T-helper 17 cell (primary cell): ENCODE measurements at places on chromosomes 7 and 10.
A peak's percentile ranks its signal among the peaks of the same experiment; 100 is the strongest.

DNA sequence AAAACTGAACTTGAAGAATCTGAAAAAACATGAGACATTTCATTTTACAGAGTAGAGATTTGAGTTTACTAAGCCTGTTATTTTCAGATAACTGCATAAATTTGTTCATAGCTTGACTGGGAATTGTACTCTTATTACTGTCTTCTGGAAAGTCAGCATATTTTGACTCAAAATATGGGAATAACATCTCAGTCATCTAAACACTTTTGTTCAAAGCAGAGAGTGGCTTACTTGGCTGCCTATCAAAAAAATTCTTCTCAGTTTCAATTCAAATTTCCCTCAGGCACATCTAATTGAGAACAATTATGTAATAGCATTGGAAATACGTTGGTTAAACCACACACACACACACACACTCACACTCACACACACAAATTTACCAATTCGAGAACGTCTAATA, 384.6 kb downstream of the ARL4A start:
- no peak for DNase-seq
- H3K4me1 ChIP-seq: peaks cover 3% of the 10 kb centered on the region
- no peak overlapping the region for H3K4me3 ChIP-seq
- H3K27me3 ChIP-seq: peaks cover 13% of the 10 kb centered on the region

- H3K27me3 ChIP-seq: no peaks in the 10 kb centered on the region
- DNase-seq: peak; percentile 63
- peaks cover 32% of the 10 kb centered on the region for H3K4me1 ChIP-seq
- H3K4me3 ChIP-seq: peak within 1 kb of the TSS; percentile 98
Observed at GRCh38 chr10:113679463-113680189, at the start of gene CASP7. Gene CASP7 (plus strand): TSS chr10:113679912. CDS start chr10:113697494, 17,582 bp downstream.

DNA sequence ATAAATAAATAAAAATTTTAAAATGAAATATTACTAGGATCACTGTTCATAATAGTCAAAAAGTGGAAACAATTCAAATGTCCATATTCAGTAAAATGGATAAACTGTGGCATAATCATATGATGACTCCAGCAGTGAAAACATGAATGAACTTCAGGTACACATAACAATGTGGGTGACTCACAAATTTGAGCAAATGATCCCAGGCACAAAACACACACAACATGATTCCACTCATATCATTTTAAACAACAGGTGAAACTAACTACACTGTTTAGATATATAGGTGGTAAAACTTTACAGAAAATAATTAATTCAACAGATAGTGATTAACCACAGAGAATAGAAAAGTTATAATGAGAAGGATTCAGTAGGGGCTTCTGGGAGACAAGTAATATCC, 14.7 kb upstream of the SAMD8 start:
- no peaks in the 10 kb centered on the region for H3K27me3 ChIP-seq
- H3K4me1 ChIP-seq: peaks cover 4% of the 10 kb centered on the region
- no peaks in the 10 kb centered on the region for H3K36me3 ChIP-seq

GRCh38 chr10:3660753-3661152, 124.3 kb downstream of the KLF6 start:
- no peak overlapping the region for H3K4me3 ChIP-seq
- H3K27ac ChIP-seq: no peak overlapping the region
- H3K27me3 ChIP-seq: peaks cover 6% of the 10 kb centered on the region
- H3K4me1 ChIP-seq: peaks cover 6% of the 10 kb centered on the region

- no peaks in the 10 kb centered on the region for H3K36me3 ChIP-seq
- H3K4me3 ChIP-seq: no peak overlapping the region
- DNase-seq: no peak
- no peak overlapping the region for H3K27ac ChIP-seq
Observed at GRCh38 chr10:35236739-35237138, 99.6 kb upstream of the CCNY start.
